CD4-positive, alpha-beta memory T cell (primary cell): ENCODE measurements at places on chromosomes 2 and 18. TPM values are rescaled to one million over a fixed set of nuclear protein-coding genes. Genes with fewer than 3 reads are reported as not detected.
A peak's percentile ranks its signal among the peaks of the same experiment; 100 is the strongest.

DNA sequence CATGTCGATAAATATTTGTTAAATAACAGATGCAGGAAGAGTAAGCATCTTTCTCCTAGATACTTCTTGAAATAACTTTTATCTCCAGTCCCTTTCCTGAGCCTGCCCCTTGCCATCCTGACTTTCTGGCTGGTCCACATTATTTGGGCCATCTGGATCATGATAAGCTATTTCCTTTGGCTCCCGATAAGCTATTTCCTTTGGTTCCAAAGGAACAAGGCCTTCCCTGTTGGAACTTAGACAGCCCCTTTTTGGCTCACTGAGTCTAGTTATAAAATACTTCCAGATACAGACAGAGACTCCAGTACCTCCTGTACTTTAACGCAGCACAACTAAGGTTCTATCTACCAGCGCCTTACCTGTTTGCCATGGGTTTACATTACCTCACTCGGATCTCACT lies 205.3 kb upstream of the CCDC150 start:
- no peak overlapping the region for H3K4me3 ChIP-seq
- no peaks in the 10 kb centered on the region for H3K36me3 ChIP-seq
- no peak for DNase-seq
- no peaks in the 10 kb centered on the region for H3K27me3 ChIP-seq
- H3K4me1 ChIP-seq, result no peaks in the 10 kb centered on the region
- no peak overlapping the region for H3K27ac ChIP-seq

GRCh38 chr2:26463244-26464192 lies 14.4 kb downstream of the OTOF start:
- H3K36me3 ChIP-seq, result no peaks in the 10 kb centered on the region
- no peak overlapping the region for H3K4me3 ChIP-seq
- H3K4me1 ChIP-seq, result no peaks in the 10 kb centered on the region

DNA sequence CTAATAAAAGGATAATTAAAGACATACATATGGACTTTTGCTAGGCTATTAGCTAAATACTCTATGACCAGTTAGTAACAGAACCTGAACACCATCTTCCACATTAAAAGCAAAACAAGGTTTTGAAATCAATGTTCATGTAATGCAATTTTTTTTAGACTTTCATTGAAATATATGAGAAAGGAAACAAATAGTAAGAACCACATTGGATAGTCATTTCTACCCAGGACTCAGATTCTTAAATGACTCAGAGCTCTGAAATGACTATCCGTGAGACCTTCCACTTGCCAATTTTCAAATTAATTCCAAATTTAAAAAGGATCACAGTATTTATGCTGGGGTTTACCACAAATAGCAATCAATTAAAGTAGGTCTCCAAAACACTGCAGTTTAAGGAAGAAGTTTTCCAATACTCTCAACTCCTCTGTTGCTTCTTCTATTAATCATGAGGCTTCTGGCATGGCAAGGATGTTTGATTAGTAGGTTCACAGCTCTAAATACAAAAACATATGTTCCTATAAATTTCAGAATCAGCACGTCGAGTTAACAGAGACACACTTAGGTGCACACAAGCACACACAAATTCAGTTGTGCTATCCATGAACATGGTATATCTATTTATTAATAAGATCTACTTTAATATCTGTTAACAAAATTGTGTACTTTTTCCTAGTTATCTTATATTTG lies 841.0 kb downstream of the RNF144A start:
- no peak overlapping the region for H3K27ac ChIP-seq
- H3K36me3 ChIP-seq, result no peaks in the 10 kb centered on the region
- no peaks in the 10 kb centered on the region for H3K4me1 ChIP-seq
- H3K27me3 ChIP-seq, result no peaks in the 10 kb centered on the region

- no peak overlapping the region for H3K4me3 ChIP-seq
- H3K4me1 ChIP-seq, result peaks cover 13% of the 10 kb centered on the region
- no peak for DNase-seq
Measured at GRCh38 chr2:110869472-110870446, 137.4 kb downstream of the ACOXL start.

DNA sequence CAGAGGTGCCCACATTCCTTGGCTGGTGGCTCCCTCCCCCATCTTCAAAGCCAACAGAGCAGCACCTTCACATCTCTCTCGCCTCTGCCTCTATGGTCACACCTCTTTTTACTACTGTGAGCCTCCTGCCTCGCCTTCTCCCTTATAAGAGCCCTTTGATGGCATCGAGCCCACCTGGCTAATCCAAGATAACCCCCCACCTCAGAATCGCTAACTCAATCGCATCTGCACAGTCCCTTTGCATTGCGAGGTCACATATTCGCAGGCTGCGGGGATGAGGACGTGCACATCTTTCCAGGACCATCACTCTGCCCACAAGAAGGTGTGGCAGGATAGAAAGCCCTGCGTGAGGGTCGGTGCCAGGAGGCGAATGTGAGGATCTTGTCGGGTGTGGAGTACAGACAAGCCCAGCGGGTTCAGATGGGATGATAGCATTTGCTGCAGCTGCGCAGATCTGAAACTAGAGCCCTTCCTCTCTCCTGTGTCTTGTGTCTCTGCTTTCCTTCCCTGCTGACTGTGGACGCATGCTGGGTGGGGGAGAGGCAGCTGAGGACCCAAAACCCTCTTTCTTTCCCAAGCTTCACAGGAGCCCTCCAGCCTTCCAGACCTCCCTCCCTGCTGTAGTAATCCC lies 148.3 kb upstream of the HDAC4 start:
- H3K36me3 ChIP-seq, result no peaks in the 10 kb centered on the region
- no peak overlapping the region for H3K4me3 ChIP-seq
- H3K4me1 ChIP-seq, result peaks cover 27% of the 10 kb centered on the region

GRCh38 chr2:7755879-7756278 lies 838.7 kb downstream of the RNF144A start:
- no peaks in the 10 kb centered on the region for H3K27me3 ChIP-seq
- H3K4me1 ChIP-seq, result no peaks in the 10 kb centered on the region
- H3K36me3 ChIP-seq, result no peaks in the 10 kb centered on the region
- no peak overlapping the region for H3K27ac ChIP-seq
- H3K4me3 ChIP-seq, result no peak overlapping the region
- DNase-seq, result no peak

GRCh38 chr2:39247512-39248043 lies 3.8 kb upstream of the CDKL4 start:
- H3K27ac ChIP-seq, result no peak overlapping the region
- H3K27me3 ChIP-seq, result no peaks in the 10 kb centered on the region
- peaks cover 5% of the 10 kb centered on the region for H3K4me1 ChIP-seq
- no peak for DNase-seq

DNA sequence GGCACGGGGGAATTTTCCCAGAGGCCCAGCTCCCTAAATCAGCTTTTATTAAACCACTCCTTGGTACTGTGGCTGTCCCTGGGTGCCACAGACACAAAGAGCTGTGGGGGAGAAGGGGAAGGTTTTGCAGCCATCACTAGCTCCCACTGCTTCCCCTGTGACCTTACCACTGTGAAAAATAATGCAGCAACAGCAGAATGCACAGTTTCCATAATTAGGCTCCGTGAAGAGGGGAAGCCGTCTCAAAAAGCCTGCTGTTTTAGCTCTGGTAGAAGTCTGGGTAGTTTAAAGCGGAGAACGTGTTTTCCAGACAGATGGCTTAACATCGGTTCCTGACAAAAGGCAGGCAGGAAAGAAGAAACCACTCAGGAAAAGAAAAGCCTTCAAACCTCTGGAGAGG lies 27.5 kb upstream of the CAB39 start:
- no peaks in the 10 kb centered on the region for H3K27me3 ChIP-seq
- no peak overlapping the region for H3K27ac ChIP-seq
- H3K4me3 ChIP-seq, result no peak overlapping the region
- no peaks in the 10 kb centered on the region for H3K36me3 ChIP-seq
- H3K4me1 ChIP-seq, result no peaks in the 10 kb centered on the region

- no peaks in the 10 kb centered on the region for H3K4me1 ChIP-seq
- no peak overlapping the region for H3K4me3 ChIP-seq
- H3K36me3 ChIP-seq, result no peaks in the 10 kb centered on the region
- H3K27me3 ChIP-seq, result no peaks in the 10 kb centered on the region
- DNase-seq, result no peak
- no peak overlapping the region for H3K27ac ChIP-seq
Measured at GRCh38 chr2:23482607-23483006, 97.6 kb downstream of the KLHL29 start.

DNA sequence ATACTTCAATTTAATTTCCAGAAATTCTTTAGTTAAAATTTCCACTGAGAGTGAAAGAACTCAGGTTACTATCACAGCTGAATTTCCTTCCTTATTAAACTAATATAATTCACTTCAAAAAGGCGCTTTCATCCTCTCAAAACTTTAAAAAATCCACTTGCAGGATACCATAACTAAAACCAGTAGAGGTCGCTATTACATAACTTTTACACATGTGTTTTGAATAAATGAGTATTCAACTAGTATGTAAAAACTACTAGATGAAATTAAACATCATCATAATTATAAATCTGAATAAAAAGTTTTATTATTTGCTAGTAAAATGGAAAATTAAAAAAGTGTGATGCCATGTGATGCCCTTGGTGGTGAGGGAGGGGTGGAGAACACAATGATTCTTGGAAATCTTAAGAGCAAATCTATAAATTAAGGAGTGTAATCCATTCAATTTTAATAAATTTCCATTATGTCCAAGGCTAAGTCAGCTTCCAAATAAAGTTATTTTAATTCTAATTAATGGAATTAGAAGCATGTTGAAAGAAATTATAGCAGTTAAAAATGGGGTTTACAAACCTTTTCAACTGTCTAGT lies 61.4 kb downstream of the SOS1 start:
- no peaks in the 10 kb centered on the region for H3K27me3 ChIP-seq
- no peak overlapping the region for H3K27ac ChIP-seq
- peaks cover 8% of the 10 kb centered on the region for H3K36me3 ChIP-seq
- H3K4me3 ChIP-seq, result no peak overlapping the region
- DNase-seq, result peak; percentile 65
- H3K4me1 ChIP-seq, result no peaks in the 10 kb centered on the region

Gene TMEM182
- 6.2 TPM for polyA plus RNA-seq

Gene KATNAL2
- polyA plus RNA-seq, result not detected

Gene TUBA3E
- polyA plus RNA-seq, result not detected

Gene FAM117B
- 4.8 TPM for polyA plus RNA-seq

Gene TMEM247
- polyA plus RNA-seq, result not detected
